Substantia nigra (tissue), 51 donors: ENCODE measurements at places on chromosomes 5 and 9.

DNA sequence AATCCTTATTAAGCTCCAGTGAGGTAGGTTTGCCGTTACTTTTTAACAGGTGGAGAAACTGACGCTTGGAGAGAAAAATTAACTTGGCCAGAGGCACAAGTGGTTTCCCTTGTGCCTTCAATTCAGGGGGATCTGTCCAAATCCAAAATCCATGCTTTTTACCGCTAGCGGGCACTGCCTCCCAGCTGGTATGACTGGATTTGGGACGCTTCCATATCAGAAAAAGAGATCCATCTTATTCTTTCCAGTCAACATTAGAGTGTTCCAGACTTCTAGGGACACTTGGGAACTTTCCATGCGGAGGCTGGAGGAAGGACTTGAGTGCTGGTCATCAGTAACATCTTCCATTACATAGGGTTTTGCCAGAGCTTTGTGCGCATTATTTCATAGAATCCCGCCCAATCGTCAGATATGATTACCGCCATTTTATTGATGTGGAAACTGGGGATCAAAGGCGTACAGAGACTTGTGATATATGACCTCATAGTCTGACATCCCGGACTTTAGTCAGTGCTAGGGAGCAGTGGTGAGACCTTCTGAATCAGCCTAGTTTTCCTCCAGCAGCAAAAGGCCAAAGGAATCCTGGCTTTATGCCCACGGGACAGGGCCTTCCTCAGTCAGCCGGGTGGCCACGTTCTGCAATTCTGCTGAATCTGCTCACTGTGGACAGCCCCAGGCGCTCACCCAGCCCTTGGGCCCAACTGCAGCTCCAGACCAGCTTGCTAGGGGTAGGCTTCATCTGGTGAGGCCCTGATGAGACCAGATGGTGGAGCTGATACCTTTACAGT is 1.1 kb upstream of the GNPDA1 start:
- no peak for DNase-seq

DNA sequence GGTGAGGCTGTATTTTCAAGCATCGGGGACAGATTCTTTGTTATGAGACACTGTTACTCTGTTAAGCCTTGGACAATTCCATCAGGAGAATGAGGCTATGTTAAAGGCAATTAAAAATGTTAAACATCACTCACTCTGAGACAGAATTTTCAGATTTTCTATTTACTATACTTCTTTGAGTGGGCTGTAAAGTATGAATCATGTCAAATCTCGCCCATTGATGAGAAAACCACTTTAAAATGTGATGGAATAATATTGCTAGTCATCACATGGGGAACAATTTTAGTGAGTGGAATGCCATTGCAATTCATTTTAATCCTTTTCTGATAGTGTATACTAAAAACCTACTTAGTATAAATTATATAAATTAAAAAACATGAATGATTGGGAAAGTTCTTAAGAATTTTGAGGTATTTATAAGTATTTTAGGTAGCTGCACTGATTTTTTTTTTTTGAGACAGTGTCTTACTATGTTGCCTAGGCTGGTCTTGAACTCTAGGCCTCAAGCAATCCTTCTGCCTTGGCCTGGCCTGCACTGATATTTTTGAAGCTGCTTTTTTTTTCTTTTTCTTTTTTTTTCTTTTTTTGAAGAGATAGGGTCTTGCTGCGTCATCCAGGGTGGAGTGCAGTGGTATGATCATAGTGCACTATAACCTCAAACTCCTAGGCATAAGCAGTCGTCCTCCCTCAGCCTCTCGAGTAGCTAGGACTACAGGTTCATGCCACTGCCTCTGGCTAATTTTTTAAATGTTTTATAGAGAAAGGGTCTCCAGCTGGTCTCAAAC is 73.2 kb downstream of the KIAA1958 start:
- no peak for DNase-seq

DNA sequence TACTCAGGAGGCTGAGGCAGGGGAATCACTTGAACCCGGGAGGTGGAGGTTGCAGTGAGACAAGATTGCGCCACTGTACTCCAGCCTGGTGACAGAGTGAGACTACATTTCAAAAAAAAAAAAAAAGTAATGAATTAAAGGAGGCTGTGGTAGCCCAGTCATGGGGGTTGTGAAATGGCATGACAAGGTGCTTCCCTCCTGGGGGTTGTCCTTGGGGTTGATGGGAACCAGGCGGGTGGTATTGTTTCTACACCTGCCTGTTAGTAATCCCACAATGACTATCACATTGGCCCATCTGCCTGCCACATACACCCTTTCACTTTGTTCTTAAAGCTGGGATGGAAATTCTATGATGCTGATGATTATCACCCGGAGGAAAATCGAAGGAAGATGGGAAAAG is 5.6 kb downstream of the IDNK start:
- no peak for DNase-seq

GRCh38 chr5:10740384-10740783 is 20.6 kb downstream of the DAP start:
- DNase-seq, result no peak

DNA sequence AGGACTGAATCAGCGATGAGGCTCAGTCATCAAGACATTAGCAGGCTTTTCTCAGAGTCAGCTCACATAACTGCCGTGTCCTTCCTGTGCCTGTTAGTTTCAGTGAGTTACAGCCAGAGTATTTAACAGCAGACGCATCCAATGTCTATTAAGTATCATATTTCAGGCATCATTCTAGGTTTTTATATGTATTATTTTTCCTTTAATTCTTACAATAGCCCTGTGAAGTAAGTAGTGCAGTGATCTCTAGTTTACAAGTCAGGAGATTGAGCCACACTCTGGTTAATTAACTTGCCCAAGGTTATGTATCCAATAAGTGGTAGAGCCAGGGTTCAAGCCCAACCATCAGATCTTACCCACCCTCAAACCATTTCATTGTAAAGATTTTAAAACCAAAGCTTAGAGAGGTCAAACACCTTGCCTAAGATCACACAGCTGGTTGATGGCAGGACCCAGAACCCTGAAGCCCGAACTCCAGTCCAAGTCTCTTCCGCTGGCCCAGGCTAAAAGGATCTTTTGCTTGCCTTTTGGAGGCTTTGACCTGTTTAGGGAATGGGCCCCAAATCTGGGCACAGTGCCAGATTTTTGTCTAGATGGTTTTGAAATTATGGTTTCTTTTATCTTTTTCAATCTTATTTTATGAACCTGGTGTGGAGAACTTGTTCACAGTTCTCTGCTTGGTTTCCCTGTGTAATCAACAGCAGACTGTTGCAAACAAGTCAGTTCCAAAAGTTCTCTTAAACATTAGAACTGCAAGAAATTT is 261.2 kb upstream of the CLINT1 start:
- DNase-seq, result no peak

- no peak for DNase-seq
These were observed 108.0 kb upstream of the PHYKPL start for GRCh38 chr5:178340637-178341036.

DNA sequence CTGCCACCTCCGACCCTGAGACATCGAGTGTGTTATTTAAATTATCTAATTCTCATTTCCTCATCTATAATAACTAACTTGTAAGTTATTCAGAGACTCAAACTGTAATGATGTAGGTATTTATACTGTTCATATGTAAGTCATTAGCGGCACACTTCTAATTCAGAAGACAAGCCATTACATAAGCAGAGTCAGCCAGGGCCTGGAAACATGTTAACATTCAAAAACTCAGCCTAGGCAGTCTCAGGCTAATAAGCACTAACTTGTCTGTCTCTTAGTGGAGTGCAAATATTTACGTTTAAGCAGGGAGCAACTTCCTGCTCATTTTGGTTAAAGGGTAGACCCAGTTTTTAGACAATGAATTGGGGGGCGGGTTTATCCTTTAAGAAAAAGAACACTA is 598.4 kb downstream of the ACTL7B start:
- no peak for DNase-seq

DNA sequence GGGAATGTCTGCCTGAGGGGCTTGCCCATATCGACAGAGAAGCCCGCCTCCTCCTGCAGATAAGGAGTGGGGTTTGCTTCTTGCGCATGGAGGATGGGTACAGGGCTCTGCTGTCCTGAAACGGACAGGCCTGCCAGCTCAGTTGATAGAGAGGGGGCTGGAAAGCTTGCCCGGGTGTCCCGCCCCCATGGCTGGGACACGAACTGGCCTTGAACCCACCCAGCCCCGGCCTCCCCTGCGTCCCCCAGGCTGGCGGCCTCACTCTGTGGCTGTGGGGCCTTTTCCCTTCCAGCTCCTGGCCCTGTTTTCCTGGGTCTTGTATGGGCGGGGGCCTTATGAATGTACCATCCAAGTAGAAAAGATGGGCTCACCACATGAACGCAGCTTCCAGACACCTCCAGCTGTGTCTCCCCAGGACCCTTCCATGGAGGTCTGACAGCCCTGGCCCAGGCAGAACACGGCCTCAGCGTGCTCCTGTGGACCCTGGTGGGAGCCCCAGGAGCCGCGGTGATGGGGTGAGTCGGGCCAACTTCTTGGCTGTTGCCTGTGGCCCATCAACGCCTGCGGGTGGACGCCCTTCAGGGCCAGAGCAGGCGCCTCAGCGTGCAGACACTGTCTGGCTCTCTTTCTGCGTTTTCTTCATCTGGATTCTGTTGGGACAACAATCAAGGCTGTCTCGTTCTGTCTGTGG is 15.9 kb upstream of the SLC2A6 start:
- no peak for DNase-seq

DNA sequence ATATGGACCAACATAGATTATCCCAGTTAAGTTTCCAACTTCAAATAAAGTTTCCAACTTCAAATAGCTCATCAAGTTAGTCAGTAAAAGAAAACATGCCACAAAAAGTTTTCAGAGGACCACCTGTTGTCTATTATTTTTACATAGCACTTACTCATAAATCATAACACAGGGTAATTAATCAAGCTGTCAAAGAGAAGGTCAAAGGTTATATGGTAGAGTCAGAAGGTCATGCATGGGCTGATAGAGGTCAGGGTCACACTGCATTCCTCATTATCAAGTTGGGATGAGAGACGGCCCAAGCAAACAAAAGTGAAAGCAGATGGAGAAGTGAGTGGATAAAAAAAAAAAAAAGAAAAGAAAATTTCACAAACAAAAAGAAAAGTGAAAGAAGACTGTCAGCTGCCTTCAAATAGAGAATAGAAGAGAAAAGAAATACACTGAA is 145.5 kb upstream of the POU5F2 start:
- no peak for DNase-seq

GRCh38 chr5:103013933-103014552 is 105.9 kb downstream of the GIN1 start:
- DNase-seq, result no peak

- peak; percentile 25 for DNase-seq
These were observed 505 bp downstream of the SPTAN1 start for GRCh38 chr9:128552744-128553440.

DNA sequence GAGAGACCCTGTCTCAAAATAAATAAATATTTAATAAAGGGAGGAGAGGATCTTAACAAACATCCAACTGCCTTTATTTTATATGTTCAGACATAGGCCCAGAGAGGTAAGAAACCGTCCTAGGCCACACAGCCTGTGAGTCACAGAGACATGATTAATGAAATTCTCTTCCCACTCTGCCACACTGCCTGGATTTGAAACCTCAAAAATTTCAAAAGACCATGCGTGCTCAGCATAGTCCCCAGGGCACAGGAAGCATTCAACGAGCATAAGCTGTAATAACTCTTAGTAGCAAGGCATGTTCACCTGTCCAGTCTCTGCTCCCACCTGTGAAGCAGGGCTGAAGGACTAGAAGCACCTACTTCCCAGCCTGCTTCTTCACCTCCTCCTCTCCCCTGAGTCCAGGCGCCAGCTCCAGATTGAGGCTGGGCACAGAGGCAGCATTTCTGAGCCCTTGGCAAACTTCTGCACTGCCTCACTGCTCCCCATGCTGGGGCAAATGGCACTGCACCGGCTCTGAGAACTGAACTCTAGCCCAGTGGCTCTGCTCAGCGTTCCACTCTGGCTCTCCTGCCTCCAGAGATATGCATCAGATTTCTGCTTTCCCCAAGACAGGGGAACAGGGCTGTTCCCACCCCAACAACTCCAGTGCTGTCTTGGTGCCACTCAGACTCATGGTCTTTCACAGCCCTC is 1.1 kb downstream of the FAT2 start:
- DNase-seq, result no peak

DNA sequence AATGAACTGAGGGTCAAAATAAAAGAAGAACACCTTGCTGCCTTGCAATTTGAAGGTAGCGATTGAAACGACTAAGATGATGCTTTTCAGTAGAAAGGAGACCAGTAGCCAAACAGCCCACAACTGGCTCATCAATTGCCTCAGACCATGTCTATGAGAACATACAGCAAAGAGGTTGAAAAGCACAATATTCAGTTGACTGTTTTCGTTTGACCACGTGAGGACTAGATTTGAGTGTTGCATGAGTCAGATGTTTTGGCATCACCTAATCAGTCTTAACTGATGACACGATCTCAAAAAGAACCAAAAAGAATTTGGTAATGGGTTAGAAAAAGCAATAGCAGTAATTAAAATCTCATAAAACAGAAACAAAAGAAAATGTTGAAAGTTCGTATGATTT is 82.7 kb upstream of the IL7R start:
- DNase-seq, result no peak

- no peak for DNase-seq
These were observed 371.4 kb downstream of the SEMA5A start for GRCh38 chr5:9174446-9174845.

- DNase-seq, result no peak
These were observed 28.1 kb downstream of the GPX3 start for GRCh38 chr5:151048526-151048925.

DNA sequence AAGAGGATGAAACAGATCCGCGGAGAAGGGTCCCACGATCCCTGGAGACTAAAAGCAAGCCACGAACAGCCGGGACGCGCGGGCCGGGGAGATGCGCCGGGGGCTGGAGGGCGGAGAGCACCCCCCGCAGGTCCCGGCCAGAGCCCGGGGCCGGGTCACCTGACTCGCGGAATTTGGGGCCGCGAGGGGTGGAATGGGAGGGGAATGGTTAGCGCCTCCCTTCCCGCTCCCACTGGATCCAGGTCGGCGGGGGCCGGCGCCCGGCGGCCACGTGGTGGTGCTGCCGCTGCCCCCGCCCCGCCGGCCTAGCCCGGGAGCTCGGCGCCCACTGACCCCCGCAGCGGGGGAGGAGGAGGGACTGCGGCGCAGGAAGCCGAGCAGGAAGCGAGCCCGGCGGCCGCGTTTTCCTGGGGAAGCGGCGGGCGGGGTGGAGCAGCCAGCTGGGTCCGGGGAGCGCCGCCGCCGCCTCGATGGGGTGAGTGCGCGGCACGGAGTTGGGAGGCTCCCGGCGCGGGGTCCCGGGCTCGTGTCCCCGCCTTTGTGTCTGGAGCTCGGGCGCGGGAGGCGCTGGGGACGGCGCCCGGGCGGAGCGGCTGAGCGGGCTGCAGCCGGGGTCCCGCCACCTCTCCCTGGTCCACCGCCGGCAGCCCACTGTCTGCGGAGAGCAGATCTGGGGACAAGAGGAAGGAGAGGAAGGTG is at the start of gene RAI14:
RAI14 (plus strand) TSS at position 328 of the 699 bp plus-strand sequence. CDS start 30,592 bp downstream, outside the sequence.
- peak; percentile 36 for DNase-seq

- DNase-seq, result no peak
These were observed 141.6 kb upstream of the SPRY4 start for GRCh38 chr5:142466195-142466971.
